ENCODE measurements at places on chromosomes 7 and 10.

- DNase-seq, result no peak
Measured at GRCh38 chr7:76011442-76011861, 17.1 kb upstream of the TMEM120A start.

- no peak for DNase-seq
Measured at GRCh38 chr10:3104251-3104918, 37.0 kb downstream of the PFKP start.

- no peak for DNase-seq
Measured at GRCh38 chr7:156612930-156613329, 27.6 kb upstream of the RNF32 start.

GRCh38 chr7:85469446-85470010 lies 282.7 kb upstream of the SEMA3D start:
- DNase-seq, result no peak

DNA sequence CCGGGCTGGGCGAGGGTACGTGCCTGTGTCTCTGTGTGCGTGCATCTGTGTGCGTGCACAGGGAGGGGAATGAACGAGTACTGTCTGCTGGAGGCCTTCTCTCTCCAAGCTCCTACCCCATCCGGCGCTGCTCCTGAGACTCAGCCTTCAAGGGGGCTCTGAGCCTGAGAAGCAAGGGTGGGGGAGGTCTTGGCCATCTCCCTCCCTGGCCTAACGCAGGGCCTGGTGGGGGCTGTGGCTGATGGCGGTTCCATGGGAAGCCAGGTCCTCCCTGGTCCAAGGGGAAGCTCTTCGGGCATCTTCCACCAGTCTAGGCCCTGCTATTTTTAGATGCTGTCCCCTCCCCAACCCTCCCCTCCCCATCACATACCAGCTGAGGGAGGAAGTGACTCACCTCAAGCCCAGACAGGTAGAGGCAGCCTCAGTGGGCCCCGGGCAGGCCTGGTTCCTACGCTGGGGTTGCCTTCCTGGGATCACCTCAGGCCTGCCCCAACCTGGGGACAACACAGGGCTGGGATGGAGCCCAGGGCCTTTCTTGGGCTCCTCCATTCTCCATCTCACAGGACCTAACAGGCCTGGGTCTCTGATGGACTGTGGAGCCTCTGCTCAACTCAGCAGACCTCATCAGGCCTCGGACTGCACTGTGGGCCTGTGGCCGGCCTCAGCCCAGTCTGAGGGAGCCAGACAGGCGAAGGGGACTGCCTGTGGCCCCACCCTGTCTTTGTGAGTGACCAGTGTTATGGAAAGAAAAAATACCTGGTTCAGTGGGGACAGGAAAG lies 32.2 kb downstream of the DNAJB12 start:
- DNase-seq, result no peak

DNA sequence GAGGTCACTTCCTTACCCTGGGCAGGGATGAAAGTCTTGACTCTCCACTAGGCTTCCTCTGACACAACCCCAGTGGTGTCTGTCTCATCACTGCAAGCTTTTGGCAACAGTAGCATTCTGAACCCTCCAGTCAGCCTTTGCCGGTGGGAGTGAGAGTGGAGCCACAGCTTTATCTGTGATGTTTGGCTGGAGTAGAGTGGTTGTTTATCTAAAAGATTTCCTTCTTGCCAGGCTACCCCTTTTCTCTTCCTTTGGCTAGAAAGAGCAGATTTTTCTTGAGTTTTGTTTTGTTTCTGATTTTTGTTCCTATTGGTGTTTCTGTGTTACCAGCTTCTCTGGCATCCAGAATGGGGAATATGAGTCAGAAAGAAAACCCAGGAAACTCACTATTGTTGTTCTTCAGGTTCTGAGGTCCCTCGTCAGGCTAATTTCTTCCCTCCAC lies 98.9 kb upstream of the KIF5B start:
- no peak for DNase-seq

DNA sequence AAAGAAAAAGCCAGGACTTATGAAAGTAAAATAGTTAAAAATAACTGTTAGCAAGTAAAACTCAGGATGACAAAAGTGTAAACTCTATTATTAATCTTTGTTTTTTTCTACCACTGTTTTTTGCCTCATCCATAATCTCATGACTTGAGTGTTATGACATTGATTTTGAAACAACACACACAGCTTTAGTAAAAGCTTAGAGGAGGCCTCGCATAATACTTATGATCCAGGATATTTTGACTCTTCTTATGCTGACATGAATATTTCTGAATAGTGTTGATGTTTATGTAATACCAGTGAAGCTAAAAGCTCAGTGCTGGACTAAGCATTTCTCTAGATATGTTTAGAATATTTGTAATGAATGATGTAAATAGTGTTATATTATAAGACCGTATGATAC lies 10.5 kb downstream of the KAT6B start:
- no peak for DNase-seq

- no peak for DNase-seq
Measured at GRCh38 chr7:33692956-33693355, 212.4 kb upstream of the BMPER start.
